GM04504 (cell line): ENCODE measurements at places on chromosomes 3 and 15.

DNA sequence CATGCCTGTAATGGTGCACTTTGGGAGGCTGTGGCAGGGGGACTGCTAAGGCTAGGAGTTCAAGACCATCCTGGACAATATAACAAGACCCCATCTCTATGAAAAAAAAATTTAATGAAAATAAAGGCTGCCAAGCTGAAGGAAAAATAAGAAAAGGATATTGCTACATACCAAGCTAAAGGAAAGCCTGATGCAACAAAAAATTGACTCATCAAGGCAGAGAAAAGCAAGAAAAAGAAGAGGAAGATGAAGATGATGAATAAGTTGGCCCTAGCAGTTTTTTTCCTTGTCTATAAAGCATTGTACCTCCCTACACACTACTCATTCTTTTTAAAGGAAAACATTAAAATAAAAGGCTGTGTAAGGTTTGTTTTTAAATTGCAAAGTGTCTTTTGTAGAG lies 441.9 kb upstream of the MDFIC2 start:
- no peak for DNase-seq

DNA sequence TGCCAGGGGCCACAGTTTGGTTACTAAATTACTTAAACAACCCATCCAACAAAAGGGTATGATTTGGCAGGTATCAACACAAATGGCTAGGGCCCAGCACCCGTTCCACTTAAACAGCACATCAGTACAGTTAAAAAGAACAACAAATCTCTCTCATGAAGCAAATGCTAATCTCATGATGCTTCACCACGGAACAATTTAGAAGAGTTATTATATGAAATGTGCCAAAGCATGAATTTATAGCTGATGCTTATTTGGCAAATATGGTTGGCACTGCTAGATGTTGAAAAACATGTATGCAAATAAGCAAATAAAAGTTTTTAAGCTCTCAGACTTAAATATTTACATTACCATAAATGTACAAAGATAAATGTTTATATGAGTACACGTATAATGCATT lies 2.3 kb downstream of the PEAK1 start:
- DNase-seq = no peak

- no peak for DNase-seq
These were observed 49.5 kb downstream of the FBN1 start for GRCh38 chr15:48595981-48596380.

DNA sequence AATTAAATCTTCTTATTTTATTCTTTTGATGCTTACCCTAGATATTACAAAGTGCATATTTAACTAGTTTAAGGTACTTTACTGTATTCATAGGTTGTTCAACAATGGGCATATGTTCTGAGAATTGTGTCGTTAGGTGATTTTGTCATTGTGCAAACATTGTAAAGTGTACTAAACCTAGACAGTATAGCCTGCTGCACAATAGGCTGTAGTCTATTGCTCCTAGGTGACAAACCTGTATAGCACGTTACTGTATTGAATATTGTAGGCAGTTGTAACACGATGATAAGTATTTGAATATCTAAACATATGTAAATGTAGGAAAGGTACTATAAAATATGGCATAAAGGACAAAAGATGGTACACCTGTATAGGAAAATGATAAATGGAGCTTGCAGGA lies 100.7 kb downstream of the CACNA2D3 start:
- DNase-seq = no peak

DNA sequence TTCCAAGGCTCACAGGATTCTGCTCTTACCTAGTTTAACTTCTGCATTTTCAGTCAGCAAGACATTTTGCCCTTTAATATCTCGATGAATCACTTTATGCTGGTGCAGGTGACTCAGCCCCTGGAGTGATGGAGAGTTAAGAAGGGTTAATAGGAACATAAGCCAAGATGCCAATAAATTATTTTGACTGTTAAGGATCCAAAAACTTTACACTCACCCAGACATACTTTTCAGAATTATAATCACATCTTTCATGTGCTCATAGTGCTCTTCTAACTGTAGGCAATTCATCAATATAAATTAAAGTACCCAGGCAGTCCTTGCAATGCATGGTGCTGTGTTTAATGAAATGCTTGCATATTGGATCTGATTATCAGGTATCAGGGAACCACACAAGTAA lies 164.1 kb upstream of the SLC2A2 start:
- DNase-seq = no peak

DNA sequence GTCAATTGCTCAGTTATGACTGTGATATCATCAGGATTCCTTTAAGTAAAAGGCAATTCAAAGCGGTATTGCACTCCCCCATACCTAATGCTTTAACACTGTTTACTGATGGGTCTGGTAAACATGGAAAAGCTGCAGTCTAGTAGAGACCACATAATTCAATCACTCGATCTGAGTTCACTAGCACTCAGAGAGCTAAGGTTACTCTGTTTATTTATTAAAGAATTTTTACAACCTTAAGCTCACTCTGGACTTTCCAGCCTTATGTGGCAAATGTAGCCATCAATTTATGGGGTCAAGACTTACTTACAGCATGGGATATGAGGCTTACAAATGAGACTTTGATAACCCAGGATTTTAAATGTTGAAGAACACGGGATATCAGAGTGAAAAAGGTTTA lies 18.4 kb upstream of the CCR2 start:
- DNase-seq = no peak

- no peak for DNase-seq
These were observed 184.4 kb downstream of the VGLL4 start for GRCh38 chr3:11459186-11459824.

- no peak for DNase-seq
These were observed 4.2 kb downstream of the RAP2B start for GRCh38 chr3:153166206-153166605.

DNA sequence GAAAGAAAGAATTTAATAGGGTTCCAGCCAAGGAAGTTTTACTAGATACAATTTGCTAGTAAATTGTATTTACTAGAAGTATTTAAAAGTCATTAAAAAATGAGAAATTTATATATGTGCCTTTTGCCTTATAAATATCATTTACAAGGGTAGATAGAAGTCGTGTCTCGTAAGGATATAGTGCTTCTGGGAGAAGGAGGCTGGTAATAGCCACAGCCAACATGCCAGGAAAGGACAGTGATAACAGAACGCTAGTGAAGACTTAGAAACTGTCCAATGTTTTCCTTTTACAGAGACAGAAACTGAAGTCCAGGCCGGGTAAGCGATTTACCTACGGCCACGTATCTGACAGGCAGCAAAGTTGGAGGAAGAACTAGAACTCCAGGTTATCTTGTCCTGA lies 113.5 kb upstream of the LRRN1 start:
- DNase-seq = no peak

DNA sequence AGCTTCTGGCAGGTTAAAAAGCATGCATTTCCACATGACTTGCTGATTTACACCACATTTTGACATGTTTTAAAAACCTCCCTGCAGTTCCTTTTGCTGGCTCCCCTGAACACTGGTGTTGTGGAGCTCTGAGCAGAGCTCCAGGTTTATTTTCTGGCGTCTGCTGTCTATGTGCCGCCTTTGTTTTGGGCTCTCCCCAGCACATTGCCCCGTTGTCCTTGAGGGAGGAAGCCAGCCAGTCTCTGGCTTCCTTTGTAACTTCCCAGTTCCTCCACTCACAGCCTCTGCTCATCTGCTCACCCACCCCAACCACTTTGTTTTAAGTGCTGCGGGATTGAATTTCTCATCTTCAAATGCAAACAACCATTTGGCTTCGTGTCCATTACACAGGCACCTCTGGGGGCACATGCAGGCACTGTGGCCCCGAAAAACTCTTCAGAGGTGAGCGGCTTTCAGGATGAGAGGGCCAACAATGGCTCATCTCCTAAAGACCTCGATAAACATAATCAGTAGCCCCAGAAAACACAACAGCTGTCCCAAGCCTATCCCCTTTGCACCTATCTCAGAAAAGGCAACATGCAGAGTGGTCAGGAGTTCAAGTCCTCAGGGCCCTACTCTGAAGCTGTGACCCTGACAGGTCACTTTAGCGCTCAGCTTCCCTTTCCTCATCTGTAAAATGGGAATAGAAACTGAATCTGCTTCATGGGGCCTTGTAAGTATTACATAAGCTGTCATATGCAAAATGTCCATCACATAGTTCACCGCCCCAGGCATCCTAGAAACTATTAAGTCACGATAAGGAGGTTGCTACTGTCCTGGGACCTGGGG lies 1.3 kb upstream of the MEF2A start:
- no peak for DNase-seq

DNA sequence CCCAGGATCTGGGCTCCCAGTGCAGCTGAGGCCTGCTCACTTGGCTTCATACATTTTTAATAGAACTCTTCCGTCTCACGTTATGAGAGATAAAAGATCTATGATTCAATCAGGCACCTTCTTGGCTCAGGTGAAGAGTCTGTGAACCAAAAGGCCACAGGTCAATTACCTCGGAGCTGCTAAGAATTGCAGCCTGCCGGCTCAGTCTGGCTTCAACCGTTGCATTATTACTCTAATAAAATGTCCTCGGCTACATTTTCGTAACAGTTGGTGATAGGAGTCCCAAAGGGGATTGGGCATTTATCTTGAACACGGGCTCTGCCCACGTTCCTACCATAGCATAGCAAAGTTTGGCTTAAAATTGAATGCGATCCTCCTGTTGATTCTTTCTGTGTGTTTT lies 176.3 kb downstream of the SLCO3A1 start:
- DNase-seq = no peak

DNA sequence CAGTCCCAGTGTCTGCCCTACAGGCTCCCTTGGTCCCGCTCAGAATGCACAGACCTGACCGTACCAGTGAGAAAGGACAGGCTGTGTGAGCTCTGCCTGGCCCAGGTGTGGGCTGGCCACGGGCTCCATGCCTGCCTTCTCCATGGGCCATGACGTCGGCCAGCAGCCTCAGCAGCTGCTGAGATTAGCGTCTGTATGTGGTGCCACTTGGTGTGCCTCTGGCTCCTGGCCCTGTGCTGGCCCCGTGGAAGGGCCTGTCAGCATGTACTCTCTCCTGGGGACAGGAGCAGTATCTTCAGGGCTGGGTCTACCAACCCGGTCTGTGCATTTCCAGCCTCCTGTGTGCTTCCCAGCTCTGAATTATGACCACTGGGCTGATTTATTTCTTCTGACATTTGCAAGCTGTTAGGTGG lies 25.7 kb downstream of the KLF13 start:
- DNase-seq = no peak

DNA sequence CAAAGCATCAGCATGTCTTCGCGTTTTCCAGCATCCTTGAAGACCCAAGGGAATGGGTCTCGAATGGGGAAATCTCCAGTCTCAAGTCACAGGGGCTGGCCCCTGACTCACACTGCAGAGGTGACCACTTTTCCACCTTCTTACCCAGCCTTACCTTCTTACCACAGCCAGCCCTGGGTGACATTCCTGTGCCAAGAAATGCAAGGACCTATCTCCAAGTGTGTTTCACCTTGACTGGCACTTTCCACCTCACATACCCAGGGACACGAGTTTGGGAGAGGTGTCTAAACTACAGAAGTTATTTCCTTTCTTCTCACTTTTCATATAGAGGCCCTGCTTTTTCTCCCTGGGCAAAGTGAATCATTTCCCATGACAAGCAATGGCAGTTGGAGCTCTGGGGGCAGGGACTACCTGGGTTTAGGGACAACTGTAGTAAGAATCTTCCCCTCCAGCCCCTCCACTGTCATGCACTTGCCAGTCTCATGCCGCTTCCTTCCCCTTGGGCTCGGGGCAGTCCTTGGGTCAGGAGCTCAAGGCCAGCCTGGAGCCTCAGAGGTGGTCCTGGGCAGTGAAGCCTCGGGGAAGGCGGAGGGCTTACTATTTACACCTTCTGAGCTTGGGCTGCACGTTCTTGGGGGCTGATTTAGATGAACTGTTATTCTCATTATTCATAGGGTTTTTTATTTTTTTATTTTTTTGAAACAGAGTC lies 16.8 kb downstream of the PAQR5 start:
- DNase-seq = no peak

GRCh38 chr3:134601539-134602439 lies 49.0 kb downstream of the KY start:
- DNase-seq = peak; percentile 20

- no peak for DNase-seq
These were observed 660 bp downstream of the NECTIN3 start for GRCh38 chr3:111072031-111072921.

DNA sequence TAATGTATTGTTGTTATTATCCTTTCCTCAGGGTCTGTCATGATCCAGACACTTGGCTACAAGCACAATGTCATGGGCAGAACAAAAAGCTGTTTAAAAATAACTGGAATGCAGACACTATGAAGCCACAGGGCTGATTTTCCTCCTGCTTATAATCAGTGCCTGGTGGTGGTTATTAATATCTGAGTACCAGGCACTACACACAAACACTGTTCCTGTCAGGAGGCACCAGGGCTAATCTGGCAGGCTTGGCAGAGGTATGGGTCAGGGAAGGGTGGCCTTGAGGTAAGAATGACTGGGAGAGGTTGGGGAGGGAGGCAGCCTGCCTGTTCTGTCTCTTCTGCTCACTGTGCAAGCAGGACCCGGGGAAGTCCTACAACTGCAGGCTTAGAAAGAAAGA lies 67.2 kb downstream of the WDR76 start:
- DNase-seq = no peak

DNA sequence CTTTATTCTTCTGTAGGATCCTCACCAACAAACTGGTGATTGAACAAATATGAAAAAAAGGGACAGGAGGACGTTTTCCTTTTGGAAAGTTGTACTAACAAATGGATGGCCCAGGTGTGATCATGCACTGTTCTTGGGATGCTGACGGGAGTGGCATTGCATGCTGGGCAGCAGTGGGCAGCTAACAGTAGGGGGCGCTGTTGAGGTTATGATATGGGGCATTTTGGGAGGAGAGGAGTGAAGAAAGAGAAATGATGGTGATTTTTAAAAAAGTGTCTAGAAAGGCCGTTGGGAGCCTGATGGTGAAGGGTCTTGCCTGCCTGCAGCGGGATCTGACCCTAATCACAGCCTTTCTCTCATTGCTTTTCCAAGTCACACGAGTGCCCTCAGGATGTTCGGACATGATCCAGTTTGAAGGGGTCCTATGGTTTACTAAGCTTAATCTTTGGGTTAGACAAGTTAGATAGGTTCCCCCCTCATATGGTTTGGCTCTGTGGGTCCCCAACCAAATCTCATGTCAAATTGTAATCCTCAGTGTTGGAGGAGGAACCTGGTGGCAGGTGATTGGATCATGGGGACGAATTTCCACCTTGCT lies 46.2 kb upstream of the PRTG start:
- DNase-seq = no peak

- no peak for DNase-seq
These were observed 65.5 kb upstream of the NR2F2 start for GRCh38 chr15:96264801-96265515.

DNA sequence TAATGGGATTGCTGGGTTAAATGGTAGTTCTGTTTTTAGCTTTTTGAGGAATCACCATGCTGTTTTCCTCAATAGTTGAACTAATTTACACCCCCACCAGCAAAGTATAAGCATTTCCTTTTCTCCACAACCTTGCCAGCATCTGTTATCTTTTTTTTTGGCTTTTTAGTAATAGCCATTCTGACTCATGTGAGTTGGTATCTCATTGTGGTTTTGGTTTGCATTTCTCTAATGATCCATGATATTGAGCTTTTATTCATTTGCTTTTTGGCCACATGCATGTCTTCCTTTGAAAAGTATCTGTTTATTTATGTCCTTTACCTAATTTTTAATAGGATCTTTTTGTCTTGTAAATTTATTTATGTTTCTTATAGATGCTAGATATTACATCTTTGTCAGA lies 288.2 kb downstream of the EPHA6 start:
- no peak for DNase-seq
